ENCODE measurements at places on chromosomes 3 and 15.

- DNase-seq = no peak
These were observed 3.9 kb downstream of the KATNBL1 start for GRCh38 chr15:34206011-34206410.

DNA sequence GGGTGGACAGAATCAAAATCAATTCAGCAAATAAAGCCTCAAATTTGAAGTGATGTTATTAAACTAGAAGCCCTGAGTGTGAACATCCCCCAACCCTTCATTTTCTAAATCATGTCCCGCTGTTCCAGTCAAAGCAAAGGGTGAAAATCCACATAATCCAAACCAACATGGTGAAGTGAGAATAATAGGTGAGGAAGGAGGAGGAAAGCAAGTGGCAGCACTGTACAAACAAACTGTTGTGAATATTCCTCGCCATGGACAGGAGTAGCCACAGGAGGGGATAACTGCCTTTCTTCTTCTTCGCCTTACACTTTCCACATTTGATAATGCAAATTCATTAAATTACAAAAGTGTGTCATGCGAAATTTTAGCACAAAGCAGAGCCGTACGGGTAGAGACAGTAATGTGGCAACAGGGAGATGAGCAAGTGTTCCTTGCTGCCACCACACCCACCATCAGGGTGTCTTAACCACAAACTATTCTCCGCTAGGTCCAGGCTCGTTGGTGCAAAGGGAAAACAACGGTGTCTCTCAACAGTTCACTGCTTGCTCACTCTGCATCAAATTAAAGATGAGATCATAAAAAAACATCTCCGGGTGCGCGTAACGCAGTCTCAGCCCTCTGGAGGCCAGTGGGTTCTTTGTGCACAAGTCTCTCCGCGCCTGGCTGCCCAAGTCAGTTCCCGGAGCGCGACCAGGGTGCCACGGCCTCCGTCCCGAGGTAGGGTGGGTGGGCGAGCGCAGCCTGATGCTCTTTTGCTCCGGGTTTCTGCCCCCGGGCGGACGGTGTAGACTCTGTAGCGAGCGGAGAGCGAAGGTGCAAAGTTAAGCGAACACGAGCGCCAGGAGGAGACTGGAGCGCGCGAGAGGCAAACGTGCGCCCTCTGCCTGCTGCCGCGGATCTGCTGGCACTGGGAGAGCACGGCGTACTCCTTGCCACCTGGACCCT is 6.7 kb downstream of the EPHA3 start:
- DNase-seq = peak; percentile 61

GRCh38 chr15:101103598-101103997 is 148.2 kb downstream of the CHSY1 start:
- DNase-seq = no peak

- DNase-seq = peak; percentile 42
These were observed 1.0 kb downstream of the ZFAND6 start for GRCh38 chr15:80060356-80061006.

DNA sequence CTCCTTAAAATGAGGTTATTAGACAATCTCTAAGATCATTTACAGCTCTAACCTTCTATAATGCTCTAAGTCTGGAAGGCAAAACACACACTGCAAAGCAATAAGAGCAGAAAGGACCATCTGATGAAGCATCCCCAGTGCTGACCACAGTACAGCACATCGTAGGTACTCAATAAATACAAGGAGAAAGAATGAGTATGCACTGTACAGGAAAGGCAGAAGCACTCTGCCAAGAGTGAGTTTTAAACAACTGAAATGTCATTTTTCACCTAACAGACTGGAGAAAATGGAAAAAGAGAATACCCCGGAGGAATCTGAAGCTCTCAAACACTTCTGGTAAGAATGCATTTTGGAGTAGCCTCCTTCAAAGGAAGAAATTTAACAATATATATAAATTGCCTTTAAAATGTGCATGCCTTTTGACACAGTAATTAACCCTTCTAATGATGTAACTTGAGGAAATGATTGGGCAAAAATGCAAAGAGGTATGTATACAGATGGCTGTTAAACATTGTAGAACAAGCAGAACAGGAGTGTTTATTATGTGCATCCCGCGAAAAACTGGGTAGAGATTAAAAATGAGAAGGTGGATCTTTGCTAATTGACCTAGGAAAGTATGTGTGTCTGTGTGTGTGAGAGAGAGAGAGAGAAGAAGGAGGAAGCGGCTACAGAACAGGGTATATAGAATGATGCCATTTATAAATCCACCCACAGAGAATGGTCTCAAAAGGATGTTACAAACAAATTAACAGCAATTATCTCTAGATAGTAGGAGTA is 8.0 kb upstream of the OXTR start:
- DNase-seq = no peak

DNA sequence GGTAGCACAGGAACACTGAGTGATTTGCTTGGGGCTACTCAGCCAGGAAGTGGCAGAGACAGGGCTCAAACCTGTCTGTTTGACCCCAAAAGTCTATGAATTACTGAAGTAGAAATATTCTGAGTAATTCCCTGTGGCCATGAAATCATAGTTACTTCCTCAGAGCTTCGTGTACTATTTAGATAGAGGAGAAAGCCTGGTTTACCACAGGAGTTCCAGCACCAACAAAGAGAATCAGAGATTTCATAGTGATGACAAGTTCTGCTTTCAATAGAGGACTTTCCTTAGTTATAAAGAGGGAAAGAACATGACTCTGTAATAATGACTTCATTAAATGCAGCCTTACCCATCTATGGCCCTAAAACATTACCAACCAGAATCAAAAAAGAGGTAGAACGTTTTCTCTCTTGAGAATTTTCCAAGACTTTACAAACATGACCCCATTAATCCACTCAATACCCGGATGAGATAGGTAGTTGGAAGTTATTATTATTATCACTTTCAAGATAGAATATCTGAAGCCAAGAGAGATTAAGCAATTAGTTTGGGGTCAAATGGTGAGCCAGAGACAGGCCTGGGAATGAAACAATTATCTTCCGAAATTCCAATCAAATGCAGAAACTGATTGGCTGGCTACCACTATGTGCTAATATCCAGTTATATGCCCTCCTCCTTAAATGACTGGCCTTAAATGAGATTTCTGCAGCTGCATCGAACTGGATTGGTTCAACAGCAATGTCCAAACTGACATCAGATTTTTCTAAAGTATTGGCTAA is 13.6 kb upstream of the WNT5A start:
- DNase-seq = no peak

GRCh38 chr3:55455915-55456314 is 31.2 kb downstream of the WNT5A start:
- no peak for DNase-seq

DNA sequence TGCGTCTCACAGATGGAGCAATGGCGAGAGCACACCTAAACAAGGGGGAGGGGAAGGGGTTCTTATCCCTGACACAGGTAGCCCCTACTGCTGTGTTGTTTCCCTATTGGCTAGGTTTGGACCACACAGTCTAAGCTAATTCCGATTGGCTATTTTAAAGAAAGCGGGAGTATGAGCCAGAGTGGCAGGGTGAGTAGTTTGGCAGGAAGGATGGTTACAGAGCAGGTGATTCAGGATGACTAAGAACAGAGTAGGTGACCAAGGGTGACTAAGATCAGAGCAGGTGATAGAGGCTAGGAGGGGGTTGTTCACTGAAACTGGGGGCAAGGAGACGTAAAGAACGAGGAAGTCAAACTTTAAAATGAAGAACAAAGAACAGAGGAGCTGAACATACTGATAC is 511.8 kb downstream of the EDEM1 start:
- DNase-seq = no peak

DNA sequence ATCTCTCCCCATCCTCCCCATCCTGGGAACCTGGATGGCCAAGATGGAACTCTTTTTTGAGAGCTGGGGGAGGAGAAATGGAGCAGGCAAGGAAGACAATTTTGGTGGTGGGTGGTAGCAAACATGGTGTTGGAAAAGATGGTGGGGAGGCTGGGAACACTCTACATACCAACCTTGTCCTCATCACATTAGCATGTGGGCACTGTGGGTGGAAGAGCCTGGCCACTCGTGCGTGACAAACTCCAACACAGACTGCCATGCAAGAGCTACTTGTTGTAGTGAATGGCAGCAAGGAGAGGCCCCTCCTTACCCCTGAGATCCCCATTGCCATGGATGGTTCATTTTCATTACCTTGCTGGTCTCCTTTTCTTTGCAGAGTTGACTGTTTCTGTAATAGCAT is 262.6 kb downstream of the RPLP1 start:
- DNase-seq = no peak

DNA sequence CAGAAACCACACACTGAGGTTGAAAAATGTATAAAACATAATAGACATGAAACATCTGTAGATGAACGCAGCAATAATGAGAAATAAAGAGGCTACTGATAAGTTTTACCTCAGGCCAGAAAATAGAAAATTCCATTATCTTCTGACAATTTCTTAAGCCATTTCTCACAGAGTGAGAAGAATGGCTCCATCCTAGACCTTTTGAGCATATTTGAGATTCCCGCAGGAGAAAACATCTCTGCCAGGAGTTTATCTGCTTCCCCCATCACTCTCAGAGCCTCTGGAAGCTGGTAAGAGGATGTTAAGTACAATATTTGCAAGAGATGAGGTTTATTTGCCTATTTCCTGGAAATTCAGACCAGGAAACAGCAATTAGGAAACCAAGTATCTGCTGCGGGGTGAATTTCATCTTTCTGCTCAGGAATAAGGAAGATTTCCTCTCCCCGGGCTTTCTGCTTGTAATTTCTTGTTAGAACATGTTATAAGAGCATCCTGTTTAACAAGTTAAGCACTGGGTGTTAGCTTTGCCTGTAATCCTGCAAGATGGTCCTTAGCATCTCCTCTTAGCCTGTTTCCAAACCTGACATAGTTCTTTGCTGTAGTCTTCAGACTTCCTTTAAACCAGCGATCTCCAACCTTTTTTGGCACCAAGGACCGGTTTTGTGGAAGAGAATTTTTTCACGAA is 54.8 kb downstream of the ATP13A4 start:
- DNase-seq = no peak

GRCh38 chr3:155619118-155619915 is 125.6 kb downstream of the PLCH1 start:
- DNase-seq = no peak

- DNase-seq = peak; percentile 74
These were observed 125.8 kb upstream of the GALNT15 start for GRCh38 chr3:16048435-16049318.

DNA sequence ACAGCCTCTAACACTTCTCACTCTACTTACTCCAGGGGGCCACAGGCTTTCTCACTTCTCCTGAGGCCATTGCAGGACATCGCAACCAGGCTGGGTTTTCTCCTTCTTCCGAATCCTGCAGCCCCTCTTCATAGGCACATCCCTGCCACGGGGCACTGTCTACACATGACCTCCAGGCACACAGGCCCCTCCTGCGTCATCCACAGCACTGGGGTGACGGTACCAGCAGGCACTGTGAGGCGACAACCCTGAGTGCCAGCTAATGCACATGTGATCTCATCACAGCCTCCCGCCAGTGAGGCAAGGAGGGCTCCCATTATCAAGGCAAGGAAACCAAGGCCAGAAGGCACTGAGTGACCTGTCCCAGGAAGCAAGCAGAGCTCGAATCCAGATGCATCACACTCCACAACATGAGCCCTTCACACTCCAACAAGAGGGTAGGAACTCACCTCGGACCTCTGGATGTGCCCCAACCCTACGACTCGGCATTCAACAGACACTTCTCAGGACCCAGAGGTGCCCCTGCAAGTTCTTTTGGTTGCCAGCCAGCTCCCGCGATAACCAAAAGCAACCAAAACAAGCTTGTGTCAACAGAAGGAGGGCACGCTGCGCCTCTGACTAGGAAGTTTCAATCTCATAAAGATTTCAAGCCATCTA is 16.7 kb downstream of the FAM174B start:
- DNase-seq = no peak

- no peak for DNase-seq
These were observed 24.6 kb downstream of the DNAJB8 start for GRCh38 chr3:128442070-128442469.

DNA sequence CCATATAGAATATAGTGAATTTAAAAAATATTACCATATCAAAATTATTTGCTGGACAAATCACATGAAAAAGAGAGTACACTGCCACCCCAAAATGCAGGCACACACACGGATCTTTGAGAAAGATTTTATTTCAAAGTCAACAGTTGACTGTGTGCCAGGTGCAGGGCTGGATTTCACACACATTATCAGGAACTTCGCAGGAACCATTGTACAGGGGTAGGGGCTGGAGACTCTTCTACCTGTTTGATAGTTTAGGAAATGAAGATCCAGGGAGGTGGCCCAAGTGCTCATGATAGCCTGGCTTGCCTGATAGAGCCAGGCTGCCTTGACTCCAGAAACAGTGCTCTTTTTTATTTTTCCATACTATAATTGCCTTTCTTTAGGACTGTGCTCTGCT is 54.2 kb downstream of the IL1RAP start:
- no peak for DNase-seq

DNA sequence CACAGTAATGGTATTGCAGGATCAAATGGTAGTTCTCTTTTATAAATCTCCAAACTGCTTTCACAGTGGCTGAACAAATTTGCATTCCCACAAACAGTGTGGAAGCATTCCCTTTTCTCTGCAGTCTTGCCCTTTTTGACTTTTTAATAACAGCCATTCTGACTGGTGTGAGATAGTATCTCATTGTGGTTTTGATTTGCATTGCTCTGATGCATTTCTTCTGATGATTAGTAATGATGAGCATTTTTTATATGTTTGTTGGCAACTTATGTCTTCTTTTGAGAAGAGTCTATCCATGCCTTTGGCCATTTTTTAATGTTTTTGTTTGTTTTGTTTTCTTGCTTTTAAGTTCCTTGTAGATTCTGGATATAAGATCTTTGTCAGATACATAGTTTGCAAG is 316.1 kb upstream of the TMCO5A start:
- DNase-seq = no peak

- peak; percentile 87 for DNase-seq
These were observed 95.0 kb upstream of the NMNAT3 start for GRCh38 chr3:139772539-139773500.

- DNase-seq = peak; percentile 4
These were observed 50.7 kb downstream of the MAP6D1 start for GRCh38 chr3:183774631-183775030.

DNA sequence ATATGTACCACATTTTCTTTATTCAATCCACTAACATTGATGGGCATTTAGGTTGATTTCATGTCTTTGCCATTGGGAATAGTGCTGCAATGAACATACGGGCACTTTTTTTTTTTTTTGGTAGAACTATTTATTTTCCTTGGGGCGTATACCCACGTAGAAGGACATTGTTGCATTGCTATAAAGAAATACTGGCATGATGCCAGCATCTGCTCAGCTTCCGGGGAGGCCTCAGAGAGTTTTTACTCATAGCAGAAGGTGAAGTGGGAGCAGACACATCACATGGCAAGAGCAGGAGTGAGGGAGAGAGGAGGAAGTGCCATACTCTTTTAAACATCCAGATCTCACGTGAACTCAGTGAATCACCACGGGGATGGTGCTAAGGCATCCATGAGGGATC is 197.0 kb downstream of the SQOR start:
- no peak for DNase-seq

DNA sequence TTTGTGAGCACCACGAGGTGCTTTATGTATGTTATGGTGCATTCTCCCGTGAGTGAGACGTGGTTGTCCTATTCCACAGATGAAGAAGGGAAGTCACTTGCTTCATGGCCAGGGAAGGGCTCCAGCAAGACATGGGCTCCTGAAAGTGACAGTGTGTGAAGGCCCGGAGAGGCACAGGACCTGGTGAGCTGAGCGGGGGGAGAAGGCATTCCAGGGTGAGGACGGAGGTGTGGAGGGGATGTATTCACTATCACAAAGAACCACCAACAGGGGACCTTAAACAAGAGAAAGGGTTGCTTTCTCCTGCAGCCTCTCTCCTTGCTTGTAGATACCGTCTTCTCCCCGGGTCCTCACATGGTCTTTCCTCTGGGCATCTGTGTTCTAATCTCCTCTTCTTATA is 139.1 kb downstream of the FBLN2 start:
- DNase-seq = no peak

- peak; percentile 59 for DNase-seq
These were observed 36.6 kb downstream of the OSTN start for GRCh38 chr3:191235331-191236314.

Measured in LHCN-M2 (cell line).